ENCODE measurements at places on chromosomes 3 and 15.

DNA sequence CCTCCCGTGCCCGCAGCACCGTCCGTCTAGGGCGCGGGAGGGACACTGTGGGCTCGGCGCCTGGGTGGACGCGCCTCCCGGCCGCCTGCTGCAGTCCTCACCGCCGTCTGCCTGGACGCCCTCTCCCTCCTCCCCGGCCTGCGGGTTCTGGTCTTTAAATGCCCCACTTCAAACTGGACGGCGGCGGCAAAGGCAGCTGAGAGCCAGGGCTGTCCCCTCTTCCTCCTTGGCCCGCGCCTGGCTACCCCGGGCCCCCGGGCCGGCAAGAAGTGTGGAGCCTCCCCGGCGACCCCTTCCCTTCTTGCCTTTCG, 426 bp downstream of the CBLB start:
- peak; percentile 43 for DNase-seq

GRCh38 chr15:36911322-36911944, 188.9 kb downstream of the MEIS2 start:
- no peak for DNase-seq

GRCh38 chr3:79632842-79633241, 135.0 kb downstream of the ROBO1 start:
- DNase-seq: no peak

GRCh38 chr3:43640681-43641080, 18.9 kb upstream of the ANO10 start:
- no peak for DNase-seq

GRCh38 chr3:30289324-30289723, 317.1 kb upstream of the TGFBR2 start:
- peak; percentile 75 for DNase-seq

GRCh38 chr3:128532012-128532983, 39.3 kb upstream of the GATA2 start:
- peak; percentile 24 for DNase-seq

GRCh38 chr3:20935791-20936190, 749.8 kb upstream of the SGO1 start:
- DNase-seq: no peak

GRCh38 chr3:47394140-47394870, 13.5 kb downstream of the PTPN23 start:
- no peak for DNase-seq

DNA sequence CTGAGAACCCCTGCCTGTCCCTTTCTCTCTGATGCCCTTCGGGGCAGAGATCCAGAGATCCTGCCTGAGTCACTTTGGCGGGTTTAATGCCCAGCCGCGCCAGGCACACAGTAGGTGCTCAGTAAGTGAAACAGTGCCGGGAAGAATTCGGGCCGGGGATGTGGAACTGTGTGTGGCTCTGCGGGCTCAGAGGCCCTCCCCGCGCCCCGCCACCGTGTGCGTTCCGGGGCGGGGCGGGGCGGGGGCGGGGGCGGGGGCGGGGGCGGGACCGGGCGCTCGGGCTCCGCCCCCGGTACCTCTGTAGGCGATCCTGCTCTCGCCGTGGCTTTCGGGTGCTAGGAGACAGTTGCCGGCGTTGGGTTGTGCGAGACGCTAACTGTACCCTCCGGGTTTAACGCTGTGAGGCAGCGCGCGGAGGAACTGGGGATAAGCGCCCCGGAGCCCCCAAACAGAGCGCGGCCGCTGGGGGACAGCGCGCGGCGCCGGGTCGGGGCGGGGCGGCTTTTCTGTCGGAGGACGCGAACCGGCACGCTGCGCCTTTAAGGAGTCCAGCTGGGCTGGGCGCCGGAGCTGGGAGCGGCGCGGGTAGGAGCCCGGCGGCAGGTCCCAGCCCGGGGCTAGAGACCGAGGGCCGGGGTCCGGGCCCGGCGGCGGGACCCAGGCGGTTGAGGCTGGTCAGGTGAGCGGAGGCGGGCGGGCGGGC, at the start of gene ABHD6:
TSS of gene ABHD6 (plus strand) at position 555 of the 703 bp plus-strand sequence. CDS start 18,795 bp downstream, outside the sequence.
- DNase-seq: peak; percentile 83

GRCh38 chr3:121739902-121740301, 9.6 kb downstream of the GOLGB1 start:
- peak; percentile 36 for DNase-seq

- no peak for DNase-seq
Observed at GRCh38 chr15:28984421-28985315, 98.9 kb downstream of the APBA2 start.

DNA sequence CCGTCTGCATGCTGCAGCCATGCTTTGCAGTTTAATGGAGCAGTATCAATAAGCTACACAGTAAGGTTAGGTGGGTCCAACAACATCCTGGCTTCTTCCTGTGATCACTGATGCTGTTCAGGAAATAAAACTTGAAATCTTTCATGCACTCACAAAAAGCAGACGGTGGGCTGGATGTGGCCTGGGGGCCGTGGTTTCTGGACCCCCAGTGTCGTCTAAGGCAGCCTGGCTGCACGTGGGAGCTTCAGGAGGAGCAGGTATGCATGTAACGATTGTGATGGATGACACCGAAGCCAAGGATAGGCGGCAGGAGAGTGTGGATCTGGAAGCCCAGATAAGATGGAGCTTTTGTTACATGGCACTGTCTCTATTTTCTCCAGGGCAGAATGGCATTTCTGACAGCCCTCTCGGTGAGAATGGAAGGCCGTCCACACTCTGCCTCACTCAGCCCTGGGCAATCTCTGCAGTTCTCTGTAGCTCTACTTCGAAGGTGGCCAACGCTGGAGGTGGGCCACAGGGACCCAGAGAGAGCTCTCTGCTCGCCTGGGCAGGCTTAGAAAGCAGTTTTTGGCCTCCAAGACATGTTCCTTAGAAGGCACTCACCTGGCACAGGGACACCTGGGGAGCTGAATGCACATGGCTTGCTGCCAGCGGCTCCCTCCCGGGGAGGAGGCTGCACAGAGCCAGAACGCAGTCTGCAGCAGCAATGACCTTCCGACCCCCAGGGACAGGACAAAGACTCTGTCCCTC, 46.4 kb upstream of the IQSEC1 start:
- DNase-seq: no peak

- no peak for DNase-seq
Observed at GRCh38 chr3:133376810-133377209, 23.0 kb upstream of the BFSP2 start.

GRCh38 chr3:149964291-149964690, 6.4 kb downstream of the PFN2 start:
- DNase-seq: no peak

DNA sequence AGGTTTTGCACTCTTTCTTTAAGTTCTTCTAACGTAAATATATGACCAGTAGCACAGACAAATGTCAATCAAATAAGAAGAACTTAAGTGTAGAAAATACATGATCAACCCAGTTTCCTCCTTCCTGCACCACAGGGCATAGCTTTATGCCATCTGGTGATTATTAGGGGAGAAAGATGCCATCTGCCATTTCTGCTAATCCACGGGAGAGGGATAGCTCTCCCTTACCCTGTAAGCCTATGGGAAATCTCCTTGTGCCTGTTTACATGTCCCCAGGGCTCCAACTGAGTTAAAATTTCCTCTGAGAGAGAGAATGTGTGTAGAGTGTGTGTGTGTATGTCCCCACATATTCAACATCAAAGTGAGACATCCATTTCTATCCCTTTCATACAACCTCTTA, 135.9 kb downstream of the RSL24D1 start:
- no peak for DNase-seq

DNA sequence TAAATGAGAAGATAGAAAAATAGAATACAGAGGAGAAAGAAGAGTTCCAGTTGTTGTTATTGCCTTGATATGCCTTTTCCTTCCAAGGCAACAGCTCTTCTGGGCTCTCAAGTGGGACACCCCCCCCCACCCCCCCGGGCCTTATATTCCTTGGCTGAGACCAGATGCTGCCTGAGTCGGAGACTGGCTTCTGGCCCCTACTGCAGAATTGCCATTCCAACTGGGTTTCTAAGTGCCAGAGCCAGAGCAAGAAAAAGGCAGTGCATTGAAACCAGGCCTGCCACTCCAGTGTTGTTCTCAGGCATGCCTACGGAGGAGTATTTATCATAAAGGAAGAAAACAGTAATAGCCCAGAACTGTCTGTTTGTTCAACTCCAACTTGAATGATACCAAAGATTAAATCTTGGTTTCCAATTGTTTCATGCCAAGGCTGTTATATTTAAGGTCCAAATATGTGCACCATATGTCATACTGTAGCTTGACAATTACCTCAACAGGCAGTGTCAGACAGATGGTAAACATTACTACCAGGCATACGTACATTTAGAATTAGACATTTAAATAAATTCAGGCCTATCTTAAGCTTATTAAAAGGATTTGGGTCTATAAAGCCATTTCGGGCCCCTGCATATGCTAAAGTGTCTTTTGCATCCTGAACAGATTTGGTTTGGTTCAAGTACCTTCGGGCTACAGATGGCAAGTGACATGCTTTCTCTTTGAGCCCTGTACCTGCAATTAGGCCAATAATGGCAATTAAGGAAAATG, 209.9 kb upstream of the SEMA6D start:
- DNase-seq: no peak

- peak; percentile 24 for DNase-seq
Observed at GRCh38 chr3:29335438-29335837, 54.6 kb downstream of the RBMS3 start.

DNA sequence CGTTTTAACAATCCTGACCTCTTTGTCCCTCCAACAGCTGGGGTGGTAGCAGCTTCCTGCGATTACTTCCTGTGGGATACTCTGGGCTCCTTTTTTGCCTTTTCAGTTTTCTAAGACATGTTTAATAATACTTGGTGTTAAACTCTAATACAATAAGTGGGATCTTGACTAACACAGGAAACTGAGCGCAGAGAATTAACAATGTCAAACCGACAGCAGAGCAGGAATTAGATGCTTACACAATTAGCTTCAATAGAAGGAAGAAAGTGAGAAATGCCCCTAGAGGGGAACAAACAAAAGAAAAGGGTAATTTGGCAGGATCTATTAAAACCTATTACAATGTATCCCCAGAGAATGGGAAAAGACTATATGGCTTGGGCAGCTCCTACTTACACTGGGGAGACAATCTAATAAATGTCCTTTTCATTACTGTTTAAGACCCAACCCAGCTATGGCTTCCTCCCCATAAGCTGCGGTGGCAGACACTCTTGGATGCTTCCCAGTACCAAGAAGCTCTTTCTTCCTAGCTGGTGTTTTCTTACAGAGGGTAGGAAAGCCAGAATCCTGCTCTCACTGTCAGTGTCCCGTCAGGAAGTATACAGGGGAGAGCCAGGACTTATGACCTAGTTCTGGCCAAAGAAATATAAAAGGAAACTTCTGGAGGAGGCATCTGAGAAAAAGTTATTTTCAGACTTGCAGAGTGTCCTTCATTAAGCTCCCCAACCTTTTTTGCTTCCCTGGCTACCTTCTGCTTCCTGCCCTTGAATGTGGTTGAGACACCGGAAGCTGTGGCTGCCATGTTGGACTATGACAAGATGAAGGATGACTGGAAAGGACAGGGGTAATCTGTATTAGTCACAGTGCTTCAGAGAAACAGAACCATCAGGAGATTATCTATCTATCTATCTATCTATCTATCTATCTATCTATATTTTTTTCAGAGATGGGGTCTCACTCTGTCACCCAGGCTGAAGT, 194.1 kb upstream of the KBTBD8 start:
- no peak for DNase-seq

DNA sequence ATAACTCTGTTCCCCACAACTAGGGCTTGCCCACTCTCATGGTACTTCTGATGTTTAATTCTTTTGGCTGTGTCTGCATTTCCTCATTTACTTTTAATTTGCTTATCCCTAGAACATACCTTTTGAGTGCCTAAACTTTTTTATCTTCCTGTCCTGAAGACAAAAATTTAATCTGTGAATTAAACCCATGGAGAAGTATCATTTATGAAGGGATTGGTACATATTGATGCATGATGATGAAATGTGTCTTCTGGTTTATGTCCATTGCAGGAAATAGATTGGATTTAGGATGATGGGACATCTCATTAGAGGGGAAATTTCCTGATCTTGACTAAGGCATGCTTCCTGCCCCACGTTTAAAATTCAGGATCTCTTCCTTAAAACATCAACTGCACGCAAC, 109.5 kb downstream of the PGPEP1L start:
- DNase-seq: no peak

DNA sequence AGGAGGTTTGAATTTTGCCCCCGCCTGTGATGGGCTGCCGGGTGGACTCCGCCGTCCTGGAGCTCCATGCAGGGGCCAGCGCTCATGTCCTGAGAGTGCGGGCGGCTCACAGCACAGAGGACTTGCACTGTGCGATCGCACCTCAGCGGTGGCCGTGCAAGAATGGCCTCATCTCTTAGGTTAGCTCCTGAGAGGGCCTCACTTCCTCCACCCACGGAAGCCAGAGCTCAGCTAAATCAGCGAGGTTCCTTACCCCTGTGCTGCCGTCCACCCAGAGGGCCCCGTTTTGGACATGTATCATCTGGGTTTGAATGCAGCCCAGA, 72.0 kb upstream of the PCSK6 start:
- no peak for DNase-seq

- DNase-seq: no peak
Observed at GRCh38 chr15:65394936-65395335, 17.1 kb upstream of the IGDCC3 start.

DNA sequence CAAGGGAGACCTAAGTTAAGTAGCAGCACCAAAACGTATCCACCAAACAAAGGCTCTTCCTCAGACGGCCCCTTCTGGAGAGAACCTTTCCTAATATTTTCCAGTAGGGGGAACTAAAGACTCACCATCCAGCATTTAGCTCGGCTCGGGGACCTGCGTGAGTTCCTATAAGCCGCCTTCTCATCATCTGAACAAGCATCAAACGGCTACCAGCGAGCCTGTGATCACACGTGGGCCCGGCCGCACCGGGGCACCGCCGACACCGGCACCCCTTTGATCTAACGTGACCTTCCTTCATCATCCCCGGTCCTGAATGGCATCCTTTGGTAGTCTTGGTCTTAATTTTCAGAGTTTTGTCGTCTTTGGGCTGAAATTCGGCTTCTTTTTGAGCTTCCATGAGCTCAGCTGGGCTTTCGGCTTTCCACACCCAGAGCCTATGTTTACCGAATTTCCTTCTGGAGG, 1.4 kb upstream of the ROBO2 start:
- DNase-seq: peak; percentile 75

GRCh38 chr3:141669434-141669833, 68.7 kb upstream of the RNF7 start:
- DNase-seq: no peak

DNA sequence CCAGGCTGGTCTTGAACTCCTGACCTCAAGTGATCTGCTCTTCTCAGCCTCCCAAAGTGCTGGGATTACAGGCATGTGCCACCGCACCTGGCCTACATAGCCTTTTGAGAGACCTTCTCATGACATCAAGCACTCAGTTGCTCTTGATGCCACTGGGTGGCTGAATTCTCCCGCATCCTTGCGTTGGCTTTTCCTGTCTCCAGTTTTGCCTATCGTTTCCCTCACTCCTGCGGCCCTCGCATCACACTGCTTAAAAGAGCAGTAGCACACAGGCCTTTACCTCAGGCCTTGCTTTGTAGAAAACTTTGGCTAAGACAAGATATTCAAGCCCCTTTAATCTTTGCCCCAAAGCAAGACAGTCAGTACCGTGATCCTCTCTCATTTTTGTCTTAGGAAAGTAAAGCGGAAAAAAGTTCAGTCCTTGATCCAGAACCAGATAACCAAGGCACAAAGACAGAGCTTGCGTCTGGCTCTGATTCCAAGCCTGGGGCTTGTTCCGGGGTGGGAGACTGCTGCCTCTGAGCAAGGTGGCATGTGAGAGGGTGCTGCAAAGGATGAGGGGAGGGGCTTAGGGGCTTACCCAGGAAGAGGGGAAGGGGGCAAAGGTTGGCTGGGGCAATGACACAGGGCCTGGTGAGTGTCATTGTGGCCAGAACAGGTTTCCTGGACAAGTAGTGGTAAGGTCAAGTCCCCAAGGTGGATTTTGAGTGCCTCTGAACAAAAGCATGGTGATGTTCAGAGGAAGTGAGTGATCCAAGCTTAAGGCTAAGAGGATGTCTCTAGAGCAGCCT, 175.0 kb upstream of the TLE3 start:
- DNase-seq: no peak

- no peak for DNase-seq
Observed at GRCh38 chr15:76344893-76345582, 8.5 kb downstream of the ISL2 start.
